Body of pancreas (tissue), 4 donors: ENCODE measurements at places on chromosomes 16 and 17.
A peak's percentile ranks its signal among the peaks of the same experiment; 100 is the strongest.

- no peaks in the 10 kb centered on the region for H3K27me3 ChIP-seq
- no peaks in the 10 kb centered on the region for H3K4me1 ChIP-seq
- DNase-seq: no peak
- no peak overlapping the region for H3K27ac ChIP-seq
These were observed 74.0 kb upstream of the SIAH1 start for GRCh38 chr16:48459167-48459566.

DNA sequence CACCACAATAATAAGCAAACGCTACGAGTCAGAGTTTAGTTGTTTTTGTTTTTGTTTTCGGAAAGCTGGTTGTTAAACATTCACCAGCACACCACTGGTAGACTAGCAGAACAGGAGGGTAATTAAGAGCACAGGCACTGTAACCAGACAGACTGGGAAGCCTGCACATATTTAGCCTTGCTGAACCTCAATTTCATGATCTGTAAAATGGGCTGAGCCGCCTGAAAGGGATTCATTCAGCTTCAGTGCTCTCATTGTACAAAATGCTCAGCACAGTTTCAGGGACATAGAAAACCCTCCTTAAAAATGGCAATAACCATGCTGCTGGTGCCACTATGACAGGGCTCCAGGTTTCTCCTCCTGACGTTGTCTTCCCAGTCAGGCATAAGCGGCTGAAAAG, 66.4 kb downstream of the TMEM114 start:
- no peak for DNase-seq
- no peak overlapping the region for H3K4me3 ChIP-seq
- no peaks in the 10 kb centered on the region for H3K27me3 ChIP-seq
- no peak overlapping the region for H3K27ac ChIP-seq
- H3K36me3 ChIP-seq: no peaks in the 10 kb centered on the region
- peaks cover 8% of the 10 kb centered on the region for H3K4me1 ChIP-seq

DNA sequence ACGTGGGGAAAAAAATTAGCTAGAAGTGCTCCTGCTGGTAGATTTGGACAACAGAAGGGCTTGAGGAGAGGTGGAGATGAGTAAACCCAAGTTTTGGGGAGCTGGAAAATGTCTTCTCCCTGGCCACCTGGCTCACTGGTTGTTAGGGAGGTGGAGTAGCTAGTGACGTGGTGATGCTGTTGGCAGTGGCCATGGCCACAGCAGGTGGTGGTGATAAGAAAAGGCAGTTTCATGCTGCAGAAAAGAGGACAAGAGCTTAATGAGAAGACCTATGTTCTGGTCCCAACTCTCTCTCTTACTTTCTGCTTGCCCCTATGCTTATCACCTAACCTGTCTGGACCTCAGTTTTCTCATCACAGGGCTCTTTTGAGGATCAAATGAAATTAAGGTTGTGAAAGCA, 223.5 kb upstream of the N4BP1 start:
- H3K27ac ChIP-seq: no peak overlapping the region

DNA sequence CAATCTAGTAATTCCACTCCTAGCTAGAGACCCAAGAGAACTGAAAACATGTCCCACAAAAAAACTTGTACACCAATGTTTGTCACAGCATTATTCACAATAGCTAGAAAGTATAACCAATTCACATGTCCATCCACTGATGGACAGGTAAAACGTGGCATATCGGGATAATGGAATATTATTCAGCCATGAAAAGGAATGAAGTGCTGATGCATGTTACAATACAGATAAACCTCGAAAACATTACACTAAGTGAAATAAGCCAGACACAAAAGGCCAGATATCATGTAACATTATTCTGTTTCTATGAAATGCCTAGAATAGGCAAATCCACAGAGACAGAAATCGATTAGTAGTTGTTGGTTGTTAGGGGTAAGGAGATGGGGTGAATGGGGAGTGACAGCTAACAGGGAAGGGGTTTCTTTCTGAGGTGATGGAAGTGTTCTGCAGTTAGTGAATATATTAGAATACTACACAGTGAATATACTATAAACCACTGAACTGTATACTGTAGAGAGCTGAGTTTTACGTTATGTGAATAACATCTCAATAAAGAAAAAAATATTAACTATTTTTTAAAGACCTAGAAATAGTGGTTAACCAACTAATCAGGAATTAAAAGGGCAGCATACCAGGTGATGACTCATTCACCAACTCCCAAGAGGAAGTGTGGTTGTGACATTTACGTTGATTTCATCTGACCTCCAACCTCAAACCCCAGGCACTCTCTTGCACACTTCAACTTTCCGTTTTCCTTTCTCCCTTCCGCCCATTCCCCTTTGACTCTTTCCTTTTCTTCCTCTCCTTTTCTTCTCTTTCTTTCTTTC, 48.6 kb downstream of the GAS7 start:
- H3K36me3 ChIP-seq: no peaks in the 10 kb centered on the region
- H3K27me3 ChIP-seq: peaks cover 4% of the 10 kb centered on the region
- no peak for DNase-seq
- H3K4me1 ChIP-seq: no peaks in the 10 kb centered on the region
- no peak overlapping the region for H3K4me3 ChIP-seq
- H3K27ac ChIP-seq: peak overlapping the region; percentile 32

DNA sequence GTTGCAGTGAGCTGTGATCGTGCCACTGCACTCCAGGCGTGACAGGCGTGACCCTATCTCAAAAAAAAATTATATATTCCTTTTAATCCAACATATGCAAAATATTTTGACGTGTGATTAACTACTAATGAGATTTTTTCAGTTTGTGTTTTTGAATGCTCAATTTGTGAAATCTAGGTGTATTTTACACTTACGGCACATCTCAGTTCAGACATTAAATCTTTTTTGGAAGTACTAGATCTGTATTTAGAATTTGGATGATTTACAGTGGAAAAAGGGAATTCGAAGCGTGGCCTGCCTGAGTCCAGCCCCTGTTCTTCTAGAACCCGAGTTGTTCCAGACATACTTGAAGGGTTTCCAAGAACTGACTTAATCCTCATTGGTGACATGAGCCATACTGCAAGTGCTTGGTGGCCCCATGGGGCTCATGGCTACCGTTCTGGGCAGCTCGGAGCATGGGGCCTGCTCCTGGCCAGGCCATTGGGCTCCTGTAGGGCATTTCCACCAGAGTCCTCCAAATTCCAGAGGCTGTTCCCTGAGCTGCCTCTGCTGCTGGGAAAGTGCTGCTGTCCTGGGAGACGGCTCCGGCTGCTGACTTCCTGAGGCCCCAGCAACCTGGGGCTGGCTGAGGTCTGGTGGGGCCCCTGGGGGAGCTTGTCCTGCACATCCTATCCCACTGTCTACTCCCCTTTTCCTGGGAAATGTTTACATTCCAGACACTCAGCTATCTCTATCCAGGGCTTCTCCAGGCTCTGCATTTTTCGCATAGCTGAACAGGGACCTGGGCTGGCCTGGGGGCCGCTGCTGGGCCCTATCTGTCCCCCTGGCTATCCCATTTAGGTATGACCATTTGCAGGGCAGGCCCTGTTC, 27.2 kb downstream of the LLGL2 start:
- H3K27ac ChIP-seq: no peak overlapping the region
- peaks cover 74% of the 10 kb centered on the region for H3K4me1 ChIP-seq
- H3K4me3 ChIP-seq: no peak overlapping the region
- H3K27me3 ChIP-seq: no peaks in the 10 kb centered on the region
- no peak for DNase-seq

GRCh38 chr17:75013092-75013559, 656 bp downstream of the MRPL58 start:
- DNase-seq: no peak
- H3K27me3 ChIP-seq: no peaks in the 10 kb centered on the region
- H3K4me3 ChIP-seq: peak overlapping the region; percentile 45
- H3K4me1 ChIP-seq: peaks cover 26% of the 10 kb centered on the region
- peak overlapping the region; percentile 91 for H3K27ac ChIP-seq
- no peaks in the 10 kb centered on the region for H3K36me3 ChIP-seq

DNA sequence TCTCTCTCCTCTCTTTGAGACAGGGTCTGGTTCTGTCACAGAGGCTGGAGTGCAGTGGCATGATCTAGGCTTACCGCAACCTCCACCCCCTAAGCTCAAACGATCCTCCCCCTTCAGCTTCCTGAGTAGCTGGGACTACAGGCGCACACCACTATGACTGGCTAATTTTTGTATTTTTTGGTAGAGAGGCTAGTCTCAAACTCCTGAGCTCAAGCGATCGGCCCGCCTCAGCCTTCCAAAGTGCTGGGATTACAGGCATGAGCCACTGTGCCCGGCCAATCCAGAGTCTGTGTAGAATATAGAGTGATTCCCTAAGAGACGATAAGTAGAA, 65.8 kb upstream of the RPH3AL start:
- no peaks in the 10 kb centered on the region for H3K4me1 ChIP-seq
- H3K27me3 ChIP-seq: no peaks in the 10 kb centered on the region
- H3K36me3 ChIP-seq: no peaks in the 10 kb centered on the region
- DNase-seq: no peak

GRCh38 chr16:81478876-81479511, 34.4 kb downstream of the CMIP start:
- no peaks in the 10 kb centered on the region for H3K36me3 ChIP-seq
- peak; percentile 53 for DNase-seq
- peaks cover 30% of the 10 kb centered on the region for H3K4me1 ChIP-seq

GRCh38 chr17:40107522-40108174, 7.3 kb upstream of the NR1D1 start:
- H3K4me1 ChIP-seq: peaks cover 74% of the 10 kb centered on the region
- H3K27ac ChIP-seq: peak overlapping the region; percentile 97
- no peak overlapping the region for H3K4me3 ChIP-seq
- H3K27me3 ChIP-seq: no peaks in the 10 kb centered on the region
- H3K36me3 ChIP-seq: no peaks in the 10 kb centered on the region

GRCh38 chr16:56534847-56535383, 15.1 kb upstream of the BBS2 start:
- H3K27ac ChIP-seq: no peak overlapping the region
- no peaks in the 10 kb centered on the region for H3K36me3 ChIP-seq
- no peaks in the 10 kb centered on the region for H3K27me3 ChIP-seq
- H3K4me3 ChIP-seq: no peak overlapping the region
- DNase-seq: no peak

DNA sequence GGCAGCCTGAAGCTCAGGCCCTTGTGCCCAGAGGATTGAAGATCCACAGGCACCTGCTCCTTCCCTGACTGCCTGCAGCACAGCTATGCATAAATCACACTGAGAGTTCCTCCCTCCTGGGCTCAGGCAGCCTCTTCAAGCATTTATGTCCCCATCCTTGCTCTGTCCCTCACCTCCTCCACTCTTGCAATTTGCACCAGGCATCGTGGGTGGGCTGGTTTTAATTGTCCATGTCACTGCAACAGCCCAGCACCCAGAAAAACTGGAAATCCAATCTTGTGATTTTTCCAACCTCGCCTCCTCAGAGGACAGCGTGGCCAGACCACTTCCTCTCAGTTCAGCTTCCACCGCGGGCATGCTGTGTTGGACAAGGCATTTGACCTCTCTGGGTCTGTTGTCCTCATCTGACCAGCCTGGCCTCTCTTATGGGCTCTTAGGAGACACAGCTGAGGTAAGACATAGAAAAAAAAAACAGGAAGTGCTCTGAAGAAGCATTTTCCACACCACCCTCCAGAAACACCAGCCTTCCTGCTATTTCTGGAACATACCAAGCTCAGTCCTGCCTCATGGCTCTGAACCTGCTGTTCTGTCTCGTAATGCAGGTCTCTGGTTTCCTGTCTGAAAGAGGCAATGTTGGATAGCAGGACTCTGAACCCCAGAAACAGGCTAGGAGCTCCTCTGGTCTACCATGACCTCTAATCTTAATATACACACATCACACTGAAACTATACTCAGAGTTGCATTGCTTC, 8.3 kb downstream of the TMEM114 start:
- H3K27me3 ChIP-seq: no peaks in the 10 kb centered on the region
- H3K27ac ChIP-seq: no peak overlapping the region
- no peaks in the 10 kb centered on the region for H3K36me3 ChIP-seq
- H3K4me1 ChIP-seq: no peaks in the 10 kb centered on the region
- DNase-seq: peak; percentile 50
- no peak overlapping the region for H3K4me3 ChIP-seq

- no peak overlapping the region for H3K4me3 ChIP-seq
- no peaks in the 10 kb centered on the region for H3K36me3 ChIP-seq
- no peak for DNase-seq
- no peak overlapping the region for H3K27ac ChIP-seq
- H3K4me1 ChIP-seq: no peaks in the 10 kb centered on the region
These were observed 99.3 kb downstream of the METRNL start for GRCh38 chr17:83178533-83179304.

GRCh38 chr17:28530250-28530649, 22.2 kb downstream of the UNC119 start:
- no peak overlapping the region for H3K4me3 ChIP-seq
- no peak for DNase-seq
- H3K27me3 ChIP-seq: no peaks in the 10 kb centered on the region

- no peaks in the 10 kb centered on the region for H3K4me1 ChIP-seq
- no peak overlapping the region for H3K4me3 ChIP-seq
- H3K27me3 ChIP-seq: no peaks in the 10 kb centered on the region
- no peak overlapping the region for H3K27ac ChIP-seq
These were observed 424.9 kb downstream of the SOX9 start for GRCh38 chr17:72545766-72546165.

DNA sequence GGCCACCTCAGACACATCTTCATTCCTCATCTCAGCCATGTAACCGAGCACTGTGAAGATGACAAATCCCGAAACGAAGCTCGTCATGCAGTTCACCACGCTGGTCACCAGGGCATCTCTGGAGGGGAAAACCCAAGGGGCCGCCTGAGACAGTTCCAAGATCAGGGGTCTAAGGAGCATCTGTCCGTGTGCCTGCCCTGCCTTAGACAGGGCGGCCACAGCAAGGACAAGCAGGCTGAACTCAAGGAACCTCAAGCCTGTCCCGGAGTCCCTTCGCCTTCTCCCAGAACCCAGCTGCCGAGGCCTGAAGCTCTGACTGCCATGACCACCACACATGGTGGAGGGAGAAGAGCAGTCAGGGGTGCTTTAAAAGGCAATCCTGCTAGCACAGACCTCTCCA, 22.7 kb downstream of the SLC6A4 start:
- H3K27ac ChIP-seq: no peak overlapping the region
- H3K4me1 ChIP-seq: no peaks in the 10 kb centered on the region
- no peak for DNase-seq
- H3K36me3 ChIP-seq: no peaks in the 10 kb centered on the region
- no peak overlapping the region for H3K4me3 ChIP-seq

DNA sequence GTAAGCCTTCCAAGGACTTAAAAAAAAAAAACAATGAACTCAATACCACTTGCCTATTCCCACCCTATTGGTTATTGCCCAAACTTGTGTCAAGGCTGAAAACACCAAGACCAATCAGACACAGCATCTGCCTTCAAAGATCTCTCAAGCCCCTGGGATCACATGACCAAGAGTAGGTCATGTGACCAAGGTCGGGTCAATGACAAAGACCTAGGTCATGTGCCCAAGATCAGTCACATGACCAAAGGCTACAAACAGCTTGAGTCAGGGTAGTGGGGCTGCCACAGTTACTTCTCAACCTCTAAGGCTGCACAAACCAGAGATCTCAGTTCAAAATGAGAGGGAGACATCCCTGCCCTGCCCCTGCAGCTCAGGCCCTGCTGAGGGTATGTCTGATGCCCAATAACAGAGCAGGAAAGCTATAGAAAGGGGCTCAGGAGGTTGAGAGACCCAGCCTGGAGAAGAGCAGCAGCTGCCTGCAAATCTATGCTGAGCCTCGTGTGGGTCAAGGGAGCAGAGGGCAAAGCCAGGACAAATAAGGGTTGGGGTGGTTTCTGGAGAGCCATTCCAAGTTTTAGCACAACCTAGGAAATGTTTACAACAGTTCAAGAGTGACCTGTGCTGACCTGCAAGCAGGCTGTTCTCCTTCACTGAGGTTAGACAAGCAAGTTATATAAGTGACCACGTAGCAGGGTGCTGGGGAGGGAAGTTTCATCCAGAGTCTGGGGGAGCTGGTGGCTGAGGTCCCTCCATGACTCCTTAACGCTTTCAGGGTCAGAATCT, 48.8 kb downstream of the PIMREG start:
- no peaks in the 10 kb centered on the region for H3K27me3 ChIP-seq
- no peaks in the 10 kb centered on the region for H3K4me1 ChIP-seq
- H3K27ac ChIP-seq: no peak overlapping the region
- no peak for DNase-seq
- no peak overlapping the region for H3K4me3 ChIP-seq
- H3K36me3 ChIP-seq: no peaks in the 10 kb centered on the region
